ENCODE measurements at places on chromosomes 13 and 19.

DNA sequence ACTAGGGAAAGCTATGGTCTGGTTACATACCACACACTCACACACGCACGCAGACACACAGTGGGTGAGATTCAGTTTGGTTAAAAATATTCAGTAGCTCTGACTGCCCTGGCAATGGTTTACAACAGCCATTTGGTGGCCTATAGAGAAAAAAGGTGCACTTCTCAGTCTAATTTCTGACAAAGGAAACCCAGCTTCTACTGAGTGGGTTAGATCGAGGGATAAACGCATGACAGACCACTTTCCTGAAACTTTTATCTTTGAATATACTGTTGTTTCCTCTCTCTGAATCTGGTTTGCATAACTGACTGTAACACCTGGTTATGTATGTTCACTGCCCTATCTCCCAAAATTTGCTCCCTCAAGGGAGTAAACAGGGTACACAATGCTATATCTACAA lies 2.5 kb downstream of the LIG4 start:
- no peak for DNase-seq

GRCh38 chr13:29382021-29382420 lies 213.5 kb downstream of the SLC7A1 start:
- no peak for DNase-seq

- DNase-seq: no peak
Observed at GRCh38 chr13:73939071-73939380, 195.2 kb downstream of the KLF12 start.

- DNase-seq: no peak
Observed at GRCh38 chr13:26707122-26708006, 53.2 kb downstream of the GPR12 start.

DNA sequence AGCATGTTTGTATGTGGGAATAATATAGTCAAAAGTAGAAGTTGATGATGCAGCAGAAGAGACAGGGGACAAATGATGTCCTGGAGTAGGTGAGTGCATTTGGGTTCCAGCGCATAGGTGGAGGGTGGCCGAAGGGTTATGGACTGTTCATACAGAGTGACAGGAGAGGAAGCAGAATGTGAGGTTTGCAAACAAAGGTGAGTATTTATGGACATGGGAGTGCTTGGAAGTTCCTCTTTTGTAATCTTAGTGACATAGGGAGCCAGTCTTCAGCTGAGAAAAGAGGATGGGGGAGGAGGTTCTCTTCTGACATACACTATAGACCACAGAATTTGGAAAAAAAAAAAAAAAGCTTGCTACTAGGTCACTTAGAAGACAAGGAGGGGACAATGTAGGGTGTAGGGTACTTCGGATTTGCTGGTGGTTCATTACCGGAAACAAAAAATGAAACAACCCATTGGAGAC lies 331.6 kb downstream of the DLEU7 start:
- DNase-seq: no peak

DNA sequence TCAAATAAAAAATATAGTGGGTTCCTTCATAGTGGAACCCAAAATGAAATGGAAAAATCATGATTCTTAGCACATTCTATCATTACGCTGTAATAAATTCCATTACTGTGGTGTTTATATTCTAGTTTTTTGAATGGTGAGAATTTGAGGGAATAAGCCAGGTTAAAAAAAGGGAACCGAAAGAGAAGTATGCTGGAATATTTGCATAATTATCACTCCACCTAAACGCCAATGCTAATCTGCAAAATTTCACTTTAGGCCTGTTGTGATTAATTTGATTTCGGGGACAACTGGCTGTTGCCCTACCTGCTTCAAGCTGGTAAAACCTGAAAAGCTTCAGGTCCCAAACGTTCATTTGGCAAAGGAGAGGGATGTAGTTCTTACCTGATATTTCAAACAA lies 32.1 kb upstream of the SCEL start:
- no peak for DNase-seq

GRCh38 chr19:53870485-53870844 lies 2.8 kb downstream of the MYADM start:
- no peak for DNase-seq

- DNase-seq: no peak
Observed at GRCh38 chr13:30676672-30677071, 58.7 kb upstream of the ALOX5AP start.

Measured in activated gamma-delta T cell treated with anti-CD3 and anti-CD28 coated beads, Interleukin-2, amount 50 U/mL, for 16 hours (primary cell).